CD4-positive, alpha-beta T cell (primary cell): ENCODE measurements at places on chromosomes 6 and 20.

DNA sequence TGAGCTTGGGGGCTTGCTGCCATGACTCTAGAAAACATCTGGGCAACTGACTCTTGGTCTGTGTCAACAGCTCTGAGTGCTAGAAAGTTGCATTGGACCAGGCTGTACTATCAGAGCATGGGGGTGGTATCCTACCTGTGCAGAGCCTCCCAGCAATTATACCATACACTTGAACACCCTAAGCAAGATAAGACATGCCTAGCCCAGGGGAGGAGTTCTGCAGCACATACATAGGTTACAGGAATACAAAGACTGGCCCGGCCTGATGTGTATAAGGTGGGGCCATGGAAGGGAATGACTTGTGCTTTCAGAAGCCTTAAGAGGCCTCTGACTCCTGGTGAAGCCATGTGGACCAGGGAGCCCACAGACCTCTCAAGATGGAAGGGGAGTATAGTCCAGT lies 11.4 kb upstream of the MOCS1 start:
- no peak for DNase-seq

DNA sequence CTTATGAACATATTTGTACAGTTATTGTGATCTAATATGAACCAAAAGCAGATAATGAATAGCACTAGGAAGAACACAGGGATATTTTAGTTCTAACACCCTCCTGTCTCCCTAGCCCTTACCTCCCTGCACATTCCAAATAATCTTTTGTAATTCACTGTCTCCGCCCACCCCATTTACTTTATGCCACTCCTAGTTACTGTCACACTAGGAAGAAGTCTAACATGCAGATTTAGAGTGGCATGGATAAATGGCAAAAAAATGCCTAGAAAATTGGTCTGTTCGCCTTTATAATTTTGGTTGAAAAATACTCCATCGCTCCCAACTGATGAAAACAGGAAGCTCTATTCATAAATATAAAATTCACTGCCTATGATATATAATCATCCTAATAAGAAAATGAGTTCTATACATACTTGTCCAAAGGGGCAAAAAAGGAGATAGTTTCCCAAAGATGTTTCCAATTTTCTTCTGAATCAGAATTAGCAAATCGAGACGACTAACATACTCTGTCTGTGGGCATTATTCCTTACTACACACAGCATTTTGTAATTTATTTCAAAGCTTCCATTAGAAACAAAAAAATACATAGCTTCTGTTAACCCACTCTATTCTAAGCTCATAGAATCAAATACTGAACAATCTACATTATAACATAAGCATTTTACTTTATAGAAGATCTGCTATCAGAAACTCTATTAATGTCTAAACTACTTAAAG lies 1.3 kb upstream of the RUNX2 start:
- DNase-seq, result no peak

GRCh38 chr6:25318589-25318988 lies 39.4 kb downstream of the CARMIL1 start:
- DNase-seq, result no peak

DNA sequence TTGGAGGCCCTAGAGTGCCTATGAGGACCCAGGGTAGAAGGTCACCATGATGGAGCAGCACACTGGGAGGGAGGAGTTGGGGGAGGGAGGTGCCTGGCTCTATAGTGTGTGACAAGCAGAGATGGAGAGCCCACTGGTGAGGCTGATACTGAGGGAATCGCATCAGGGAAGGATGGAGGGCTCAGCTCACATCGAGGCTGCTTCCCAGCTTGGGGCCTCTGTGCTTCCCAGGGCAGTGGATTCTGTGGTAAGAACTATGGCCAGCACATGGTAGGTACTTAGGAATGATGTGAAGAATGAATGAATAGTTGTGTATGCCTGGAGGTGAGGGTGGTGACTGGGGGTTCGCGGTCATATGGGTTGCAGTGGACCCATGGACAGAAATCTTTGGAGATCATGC lies 1.3 kb upstream of the EPB41L1 start:
- no peak for DNase-seq

DNA sequence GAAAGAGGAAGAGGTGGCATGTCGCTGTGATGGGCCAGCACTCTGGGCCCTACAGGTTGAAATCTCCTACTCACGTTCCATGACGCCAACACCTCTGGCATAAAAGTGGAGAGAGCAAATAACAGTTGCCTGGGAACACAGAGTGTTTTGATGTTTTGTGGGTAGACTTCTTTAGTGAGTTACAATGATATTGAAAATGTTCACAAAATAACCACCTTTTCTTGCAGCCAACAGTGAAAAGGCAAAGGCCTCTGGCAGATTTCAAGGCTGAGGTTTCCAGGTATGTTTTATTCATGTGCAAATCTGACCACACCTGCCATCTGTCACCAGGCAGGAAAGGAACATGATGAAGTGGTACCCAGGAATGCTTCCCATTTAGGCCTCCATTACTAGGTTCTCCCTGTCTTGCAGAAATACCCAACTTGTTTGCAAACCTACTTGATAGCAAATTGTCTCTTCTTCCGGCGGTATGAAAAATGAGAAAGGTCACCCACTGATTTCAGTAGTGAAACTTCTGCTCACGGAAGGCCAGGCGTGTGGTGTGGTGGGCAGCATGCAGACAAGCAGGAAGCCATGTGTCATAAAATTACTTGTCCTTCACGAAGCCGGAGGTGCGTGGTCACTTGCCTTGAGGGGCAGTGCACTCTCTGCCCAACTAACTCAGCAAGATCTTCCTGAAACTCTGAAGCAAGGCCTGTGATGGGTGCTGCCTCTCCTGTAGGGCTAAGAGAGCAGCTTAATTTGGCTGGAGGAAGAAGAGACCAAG lies 299.1 kb upstream of the PRDM1 start:
- no peak for DNase-seq

- no peak for DNase-seq
Measured at GRCh38 chr6:107727096-107727757, 96.9 kb downstream of the SCML4 start.

- DNase-seq, result no peak
Measured at GRCh38 chr20:42701948-42702347, 487.8 kb downstream of the PTPRT start.

DNA sequence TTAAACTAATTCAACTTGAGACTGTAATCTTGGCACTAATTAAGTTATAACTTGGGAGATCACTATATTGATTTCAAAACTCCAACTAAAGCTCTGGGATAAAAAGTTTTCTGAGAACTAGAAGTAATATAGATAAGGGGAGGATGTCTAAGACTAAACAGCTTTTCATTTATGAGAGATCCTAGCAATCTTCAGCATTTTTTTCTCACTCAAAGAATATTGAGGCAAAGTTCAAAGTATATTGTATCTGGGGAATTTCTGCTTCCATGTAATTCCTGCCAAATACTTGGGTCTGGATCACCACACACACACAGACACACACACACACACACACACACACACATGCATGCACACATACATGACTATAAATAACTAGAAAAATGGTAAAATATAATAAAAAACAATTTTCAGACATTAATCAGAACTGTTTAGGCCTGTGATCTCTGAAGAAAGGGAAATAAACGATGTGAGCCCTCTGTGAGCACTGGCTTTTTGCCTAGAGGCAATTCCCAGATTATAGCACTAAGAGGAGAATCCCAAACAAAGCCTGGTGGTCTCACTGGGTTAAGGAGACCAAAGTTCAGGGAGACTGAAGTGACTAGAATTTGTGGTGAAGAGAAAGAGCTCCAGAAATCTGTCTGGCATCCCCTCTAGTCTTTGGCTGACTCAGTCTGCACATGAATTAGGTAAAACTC lies 92.8 kb downstream of the ADAT2 start:
- no peak for DNase-seq

- no peak for DNase-seq
Measured at GRCh38 chr20:10521068-10521831, 86.1 kb downstream of the SLX4IP start.

DNA sequence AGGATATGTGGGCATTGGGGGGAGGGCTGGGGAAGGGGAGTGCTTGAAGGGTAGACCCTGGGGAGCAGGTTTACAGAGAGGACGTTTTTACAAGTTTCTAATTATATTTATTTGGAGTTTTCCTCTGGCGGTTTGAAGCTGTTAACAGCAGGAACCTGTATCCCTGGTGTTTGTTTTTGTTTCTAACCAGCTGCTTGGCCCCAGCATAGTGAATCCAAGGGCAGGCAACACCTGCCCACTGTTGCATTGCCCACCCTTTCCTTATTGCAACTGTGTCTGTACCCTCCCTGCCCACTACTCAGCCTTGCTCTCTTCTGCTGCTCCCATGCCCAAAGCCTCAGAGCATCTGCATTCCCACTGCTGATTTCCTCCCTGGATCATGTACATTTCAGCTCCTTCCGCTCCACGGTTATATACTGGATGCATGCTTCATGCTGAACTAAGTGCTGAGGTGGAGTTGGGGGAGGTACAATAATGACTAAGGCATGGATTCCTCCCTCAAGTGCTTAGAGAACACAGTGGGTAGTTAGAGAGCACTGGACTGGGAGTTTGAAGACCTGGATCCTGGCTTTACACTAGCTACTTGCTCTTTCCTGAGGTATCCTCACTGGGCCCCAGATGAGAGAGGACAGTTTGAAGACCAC lies 6.0 kb downstream of the SCUBE3 start:
- DNase-seq, result no peak

DNA sequence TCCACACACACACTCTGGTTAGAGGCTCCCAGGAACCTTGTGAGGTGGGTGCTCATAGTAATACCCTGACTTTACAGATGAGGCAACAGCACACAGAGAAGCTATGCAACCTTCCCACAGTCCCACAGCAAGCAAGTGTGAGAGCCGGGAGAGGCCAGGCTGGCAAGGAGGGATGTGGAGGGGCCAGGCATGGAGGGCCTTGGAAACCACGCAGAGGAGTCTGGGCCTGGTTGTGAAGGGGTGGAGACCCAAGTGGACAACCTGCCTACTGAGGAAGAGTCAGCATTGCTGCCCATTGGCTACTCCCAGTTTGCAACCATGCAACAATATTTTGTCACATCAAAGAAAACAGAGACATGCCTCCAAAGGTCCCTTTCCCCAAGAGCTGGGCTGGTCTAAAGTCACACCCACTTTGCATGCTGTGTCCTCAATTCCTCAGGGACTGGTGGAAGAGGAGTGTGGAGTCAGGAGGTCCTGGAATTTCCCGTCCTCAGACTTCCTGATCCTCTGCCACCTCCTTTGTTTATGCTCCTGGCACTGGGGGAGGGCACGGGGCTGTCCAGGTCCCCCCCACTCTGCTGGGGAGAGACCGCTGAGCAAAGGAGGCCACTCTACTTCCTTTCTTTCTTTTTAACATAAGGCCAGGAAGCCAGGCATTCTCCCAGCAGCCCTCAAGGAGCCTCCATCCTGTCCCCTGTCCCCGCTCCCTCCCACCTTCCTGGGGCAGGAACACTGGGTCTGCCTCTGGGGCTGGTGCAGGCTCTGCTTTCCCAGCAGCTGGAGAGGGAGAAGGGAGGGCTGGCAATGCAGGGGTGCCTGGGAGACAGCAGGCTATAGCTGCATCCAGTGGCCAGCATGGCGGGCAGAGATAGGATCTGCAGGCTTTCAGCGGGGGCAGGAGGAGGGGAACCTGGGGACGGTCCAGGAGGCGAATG lies 68.3 kb downstream of the NOL4L start:
- no peak for DNase-seq

- DNase-seq, result no peak
Measured at GRCh38 chr6:142482974-142483373, 181.2 kb downstream of the ADGRG6 start.

DNA sequence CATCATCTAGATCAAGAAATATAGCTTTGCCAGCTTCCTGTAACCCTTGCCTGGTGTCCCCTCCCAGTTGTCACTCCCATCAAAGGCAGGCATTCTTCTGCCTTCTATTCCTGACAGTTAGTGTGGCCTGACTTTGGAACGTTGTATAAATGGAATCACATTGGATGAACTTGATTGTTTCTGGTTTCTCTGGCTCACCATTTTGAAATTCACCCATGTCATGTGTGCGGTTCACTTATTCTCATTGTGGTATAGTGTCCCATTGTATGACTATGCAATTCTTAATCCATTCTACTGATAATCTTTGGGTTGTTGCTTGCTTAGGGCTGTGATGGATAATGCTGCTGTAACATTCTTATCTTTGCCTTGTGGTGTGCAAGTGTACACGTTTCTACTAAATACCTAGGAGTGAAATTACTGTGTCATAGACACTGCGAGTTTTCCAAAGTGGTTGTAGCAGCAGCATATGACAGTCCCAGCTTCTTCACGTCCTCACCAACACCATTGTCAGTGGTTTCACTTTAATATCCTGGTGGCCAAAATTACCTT lies 73.2 kb downstream of the VEGFA start:
- no peak for DNase-seq

DNA sequence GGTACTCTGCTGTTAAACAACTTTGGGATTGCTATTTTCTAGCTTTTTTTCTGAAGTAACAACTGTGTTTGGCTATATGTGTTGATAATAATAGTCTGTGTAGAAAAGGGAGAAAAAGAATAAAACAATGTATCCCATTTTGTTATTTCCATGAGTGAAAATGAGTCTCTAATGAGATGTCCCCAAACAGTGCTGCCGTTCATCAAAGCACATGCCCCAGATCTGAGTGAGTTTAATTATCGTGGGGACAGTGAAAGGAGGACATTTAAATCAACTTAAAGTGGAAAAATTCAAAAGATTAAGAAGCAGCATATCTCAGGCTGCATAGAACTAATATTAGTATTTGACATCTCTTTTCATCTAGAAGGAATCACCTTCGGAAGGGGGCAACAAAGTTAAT lies 59.6 kb downstream of the NCOA7 start:
- no peak for DNase-seq

- DNase-seq, result no peak
Measured at GRCh38 chr6:139973669-139974344, 599.4 kb upstream of the CITED2 start.

DNA sequence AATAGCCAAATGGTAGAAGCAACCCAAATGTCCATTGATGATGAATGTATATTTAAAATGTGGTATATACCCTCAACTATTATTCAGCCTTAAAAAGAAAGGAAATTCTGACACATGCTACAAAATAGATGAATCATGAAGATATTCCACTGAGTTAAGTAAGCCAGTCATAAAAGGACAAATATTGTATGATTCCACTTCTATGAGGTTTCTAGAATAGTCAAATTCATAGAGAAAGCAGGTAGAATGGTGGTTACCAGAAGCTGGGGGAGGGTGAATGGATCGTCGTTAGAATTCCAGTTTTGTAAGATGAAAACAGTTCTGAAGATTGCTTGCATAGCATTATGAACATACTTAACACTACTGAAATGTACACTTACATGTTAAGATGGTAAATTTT lies 214.3 kb upstream of the MYLIP start:
- no peak for DNase-seq

- no peak for DNase-seq
Measured at GRCh38 chr6:25054469-25054868, 118.7 kb upstream of the RIPOR2 start.

- DNase-seq, result no peak
Measured at GRCh38 chr6:52157301-52157941, 28.8 kb upstream of the IL17A start.

- DNase-seq, result no peak
Measured at GRCh38 chr6:72977114-72977513, 248.2 kb downstream of the KHDC1L start.

GRCh38 chr20:4136078-4136966 lies 121.0 kb upstream of the RNF24 start:
- no peak for DNase-seq
